Subcutaneous preadipocyte (primary cell): ENCODE measurements at places on chromosomes 7 and 10. TPM values are rescaled to one million over a fixed set of nuclear protein-coding genes. Genes with fewer than 3 reads are reported as not detected.

GPC2 gene
- 0.73 and 2.3 TPM in 2 replicates for total RNA-seq

POLD2 gene
- total RNA-seq, result 195 and 222 TPM in 2 replicates

KCNMA1 gene
- total RNA-seq, result 21.3 and 51.2 TPM in 2 replicates

ANKRD1 gene
- total RNA-seq, result 0.20 TPM in 1 of 2 replicates, not detected in the other

MOGAT3 gene
- total RNA-seq, result not detected in 2 replicates

MYL10 gene
- total RNA-seq, result not detected in 2 replicates

CHRM2 gene
- total RNA-seq, result under 0.01 TPM in 1 of 2 replicates, not detected in the other

CALHM3 gene
- total RNA-seq, result 0.39 and 1.1 TPM in 2 replicates

SLC13A1 gene
- not detected in 2 replicates for total RNA-seq

SPDYE6 gene
- not detected in 2 replicates for total RNA-seq

MINDY3 gene
- total RNA-seq, result 22.8 and 31.5 TPM in 2 replicates

CYP2C9 gene
- not detected in 2 replicates for total RNA-seq

ATOH7 gene
- under 0.01 TPM in 1 of 2 replicates, not detected in the other for total RNA-seq
